ENCODE measurements at places on chromosomes 1 and 21.
A peak's percentile ranks its signal among the peaks of the same experiment; 100 is the strongest.

DNA sequence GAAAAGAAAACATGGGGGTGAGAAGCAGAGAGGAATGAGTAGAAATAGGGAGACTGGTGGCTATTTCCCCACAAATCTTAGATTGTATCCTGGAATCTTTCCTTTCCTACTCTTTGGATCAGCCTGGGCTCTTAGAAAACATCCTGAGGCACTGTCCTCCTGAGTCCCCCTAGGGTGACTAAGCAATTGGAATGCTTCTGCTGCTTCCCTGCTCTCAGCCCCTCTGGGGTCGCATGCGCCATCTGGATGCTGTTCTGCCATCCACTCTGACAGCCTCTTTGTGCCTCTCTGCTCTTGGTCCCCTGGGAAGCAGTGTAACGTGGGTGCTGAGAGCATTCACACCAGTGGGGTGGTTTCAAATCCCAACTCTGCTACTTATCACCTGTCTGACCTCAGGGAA, 443.0 kb downstream of the SIPA1L2 start:
- no peak for DNase-seq

DNA sequence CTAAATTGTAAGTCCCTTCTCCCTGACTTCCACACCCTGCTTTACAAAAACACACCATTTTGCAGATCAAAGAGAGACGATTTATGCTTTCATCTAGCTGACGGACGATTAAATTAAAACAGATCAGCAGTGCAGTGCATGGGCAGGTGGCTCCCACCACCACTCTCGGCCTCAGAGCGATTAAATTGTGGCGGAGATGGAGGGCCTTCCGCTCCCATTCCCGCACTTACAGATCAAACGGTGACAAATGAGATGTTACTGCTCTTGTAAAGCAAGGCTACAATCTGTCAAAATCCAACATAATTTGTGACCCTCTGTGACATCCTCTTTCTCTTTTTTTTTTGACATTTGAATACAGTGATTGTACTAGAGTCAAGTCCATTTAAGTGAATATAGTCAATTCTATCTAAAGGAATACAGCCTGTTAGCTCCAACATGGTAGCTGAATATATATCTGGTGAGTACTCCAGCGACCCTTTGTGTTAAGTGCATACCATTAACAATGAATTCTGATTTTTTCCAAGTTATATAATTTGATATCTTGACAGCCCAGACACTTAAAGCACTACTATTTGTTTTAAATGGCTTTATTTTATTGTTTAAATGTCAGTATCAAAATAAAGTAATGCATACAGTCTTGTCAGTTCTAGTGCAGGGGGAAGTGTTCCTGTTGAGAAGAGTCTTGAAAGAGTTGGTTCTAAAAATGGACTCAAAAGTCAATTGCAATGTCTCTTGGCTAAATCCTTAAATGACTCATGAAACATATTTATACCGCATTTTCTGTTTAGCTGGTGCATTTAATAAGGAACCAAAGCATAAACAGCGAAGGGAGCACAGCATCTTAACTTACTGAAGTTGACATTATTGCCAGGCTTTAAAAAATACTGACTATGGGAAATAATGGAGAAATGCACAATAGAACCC, 109.0 kb downstream of the ESRRG start:
- no peak for DNase-seq

DNA sequence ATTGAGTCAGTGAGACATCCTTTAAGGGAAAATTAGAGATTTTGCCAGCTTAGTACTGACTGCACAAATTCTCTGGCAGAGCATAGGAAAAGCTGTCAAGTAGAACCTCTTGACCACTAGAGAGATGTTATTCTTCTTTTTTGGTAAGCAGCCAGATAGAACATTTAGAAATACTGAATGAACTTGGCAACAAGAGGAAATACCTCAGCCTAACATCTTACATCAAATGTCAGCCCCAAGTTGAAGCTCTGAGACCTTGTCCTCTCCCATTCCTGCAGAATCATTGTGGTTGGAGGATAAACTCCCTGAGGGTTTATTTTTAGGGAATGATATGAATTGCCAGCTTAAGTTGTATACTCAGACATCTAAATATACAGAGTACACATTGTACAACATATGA, 53.5 kb downstream of the MIGA1 start:
- no peak for DNase-seq

DNA sequence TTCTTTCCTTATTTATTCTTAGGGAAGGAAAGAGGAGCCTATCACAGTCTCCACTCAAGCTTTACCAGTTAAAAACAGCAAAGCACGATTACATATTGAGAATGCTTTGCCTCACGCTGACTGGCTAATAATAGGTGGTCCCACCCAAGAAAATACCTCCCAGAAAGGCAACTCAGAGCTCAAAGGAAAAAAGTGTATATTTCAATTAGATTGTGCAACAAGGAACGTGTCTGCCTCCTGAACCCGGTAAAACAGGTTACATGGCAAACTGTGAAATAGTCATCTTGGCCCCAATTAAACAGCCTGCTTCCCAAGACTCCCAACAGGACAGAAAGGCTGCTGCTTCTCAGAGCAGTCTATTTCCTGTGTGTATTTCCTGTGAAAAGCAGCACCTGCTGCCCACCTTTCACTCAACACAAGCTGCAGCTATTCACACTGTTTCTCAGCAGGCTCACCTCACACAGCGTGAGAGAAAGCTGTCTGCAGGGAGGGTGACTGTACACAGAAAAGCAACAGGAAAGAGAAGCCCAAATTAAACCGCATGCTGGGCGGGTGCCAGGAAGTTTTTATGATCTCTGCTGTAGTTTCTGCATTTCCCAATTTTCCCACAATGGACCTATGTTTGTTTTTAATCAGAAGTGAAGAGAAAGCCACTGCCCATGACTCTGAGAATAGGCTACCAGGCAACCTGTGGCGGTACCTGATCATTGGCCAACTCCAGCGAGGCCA, 44.0 kb downstream of the URB1 start:
- no peak for DNase-seq

GRCh38 chr1:214085325-214085724, 97.6 kb downstream of the PROX1 start:
- no peak for DNase-seq

GRCh38 chr1:182715531-182715930, 31.1 kb upstream of the RGS8 start:
- DNase-seq, result no peak

- DNase-seq, result no peak
Observed at GRCh38 chr1:109895720-109896504, 14.7 kb upstream of the CSF1 start.

DNA sequence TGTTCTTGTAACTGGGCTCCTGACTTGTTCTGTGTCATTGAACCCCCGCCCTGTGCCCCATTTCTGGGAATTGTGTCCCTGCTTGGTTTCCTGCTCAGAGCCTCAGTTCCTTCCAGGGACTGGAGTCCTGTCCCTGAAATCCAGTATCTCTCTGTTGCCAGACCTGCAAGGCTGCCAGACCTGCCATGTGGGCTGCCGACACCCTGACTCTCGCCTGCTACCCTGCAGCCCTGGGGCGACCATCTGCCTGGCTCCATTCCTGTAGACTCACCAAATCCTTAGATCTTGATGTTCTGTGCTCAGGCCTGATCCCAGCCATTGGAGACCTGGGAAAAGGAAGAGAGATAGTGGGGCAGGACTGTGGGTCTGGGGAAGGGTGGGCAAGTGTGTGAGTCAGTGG, 383.3 kb upstream of the PROX1 start:
- no peak for DNase-seq

- no peak for DNase-seq
Observed at GRCh38 chr1:52707927-52708655, 9.9 kb upstream of the COA7 start.

DNA sequence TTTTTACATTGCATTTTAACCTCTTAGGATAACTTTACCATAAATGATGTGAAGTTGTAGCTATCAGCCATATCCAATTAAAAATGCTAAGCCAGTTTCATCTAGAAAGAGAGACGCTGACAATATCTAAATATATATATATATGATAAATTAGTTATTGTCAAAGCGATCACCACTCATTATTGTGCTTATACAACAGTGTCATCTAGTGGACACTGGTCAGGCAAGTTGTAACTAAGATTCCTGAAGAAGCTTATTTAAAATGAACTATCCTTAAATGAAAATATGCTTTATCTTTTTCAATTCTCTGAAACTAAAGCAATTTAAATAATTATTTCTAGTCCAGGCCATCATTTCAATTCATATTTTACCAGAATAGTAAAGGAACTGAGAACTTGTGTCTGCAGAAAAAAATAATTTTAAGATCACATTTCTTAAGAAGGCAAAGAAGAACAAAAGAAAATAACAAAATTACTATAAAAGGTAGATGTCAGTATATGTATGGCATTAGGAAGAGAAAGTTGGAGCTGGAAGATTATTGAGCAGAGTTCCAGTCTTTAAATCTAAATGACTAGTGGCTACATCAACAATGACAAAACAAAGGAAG, 193.3 kb upstream of the SNX7 start:
- no peak for DNase-seq

- DNase-seq, result peak; percentile 10
Observed at GRCh38 chr21:17848228-17848627, 29.1 kb upstream of the C21orf91 start.

GRCh38 chr1:171486048-171486519, 754 bp downstream of the PRRC2C start:
- peak; percentile 8 for DNase-seq

DNA sequence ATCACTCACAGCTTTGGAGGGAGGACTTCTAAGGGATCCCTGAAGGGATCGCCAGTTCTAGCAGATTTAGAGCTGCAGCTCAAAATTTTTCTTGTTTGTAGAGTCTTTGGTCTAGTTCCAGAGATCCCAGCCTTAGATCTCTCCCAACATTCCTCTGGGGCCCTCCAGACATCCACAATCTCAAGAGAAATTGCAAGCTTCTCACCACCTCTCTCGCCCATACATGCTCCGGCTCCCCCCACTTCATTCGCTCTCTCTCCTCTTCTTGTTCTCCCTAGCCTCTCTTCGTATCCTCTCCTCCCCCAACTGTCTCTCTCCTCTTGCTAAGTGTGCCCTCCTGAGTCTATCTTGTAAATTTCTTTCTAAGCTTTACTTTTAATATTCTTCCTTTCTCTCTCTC, 15.1 kb upstream of the TUT4 start:
- DNase-seq, result no peak

DNA sequence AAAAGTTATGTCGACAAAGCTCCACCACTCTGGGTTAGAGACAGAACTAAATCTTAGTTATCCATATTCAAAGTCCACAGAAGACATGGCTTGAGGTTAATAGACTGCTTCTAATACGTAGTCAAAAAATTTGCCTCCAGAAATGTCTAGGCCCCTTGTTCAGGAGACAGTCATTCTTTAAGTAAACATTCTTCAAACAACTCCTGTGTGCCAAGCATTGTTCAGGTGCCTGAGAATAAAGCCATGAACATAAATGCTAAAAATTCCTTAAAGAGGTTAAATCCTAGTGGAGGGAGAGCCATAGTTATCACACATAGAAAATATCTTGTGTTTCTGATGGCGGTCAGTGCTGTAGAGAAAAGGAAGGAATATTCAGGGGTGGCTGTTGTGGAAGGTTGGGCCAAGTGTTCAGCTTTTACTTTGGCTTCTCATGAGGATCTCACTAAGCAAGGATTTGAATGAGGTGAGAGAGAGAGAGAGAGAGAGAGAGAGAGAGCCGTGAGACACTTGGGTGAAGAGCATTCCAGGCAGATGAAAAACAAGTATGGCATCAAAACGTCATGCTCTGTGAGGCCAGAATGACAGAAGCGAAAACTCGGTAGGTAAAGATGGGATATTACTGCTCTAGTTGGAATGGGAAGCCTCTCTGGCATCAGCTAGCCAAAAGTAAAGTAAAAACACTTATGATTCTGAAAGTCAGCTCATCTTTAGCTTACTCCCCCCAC, 187.1 kb downstream of the GREM2 start:
- DNase-seq, result no peak

DNA sequence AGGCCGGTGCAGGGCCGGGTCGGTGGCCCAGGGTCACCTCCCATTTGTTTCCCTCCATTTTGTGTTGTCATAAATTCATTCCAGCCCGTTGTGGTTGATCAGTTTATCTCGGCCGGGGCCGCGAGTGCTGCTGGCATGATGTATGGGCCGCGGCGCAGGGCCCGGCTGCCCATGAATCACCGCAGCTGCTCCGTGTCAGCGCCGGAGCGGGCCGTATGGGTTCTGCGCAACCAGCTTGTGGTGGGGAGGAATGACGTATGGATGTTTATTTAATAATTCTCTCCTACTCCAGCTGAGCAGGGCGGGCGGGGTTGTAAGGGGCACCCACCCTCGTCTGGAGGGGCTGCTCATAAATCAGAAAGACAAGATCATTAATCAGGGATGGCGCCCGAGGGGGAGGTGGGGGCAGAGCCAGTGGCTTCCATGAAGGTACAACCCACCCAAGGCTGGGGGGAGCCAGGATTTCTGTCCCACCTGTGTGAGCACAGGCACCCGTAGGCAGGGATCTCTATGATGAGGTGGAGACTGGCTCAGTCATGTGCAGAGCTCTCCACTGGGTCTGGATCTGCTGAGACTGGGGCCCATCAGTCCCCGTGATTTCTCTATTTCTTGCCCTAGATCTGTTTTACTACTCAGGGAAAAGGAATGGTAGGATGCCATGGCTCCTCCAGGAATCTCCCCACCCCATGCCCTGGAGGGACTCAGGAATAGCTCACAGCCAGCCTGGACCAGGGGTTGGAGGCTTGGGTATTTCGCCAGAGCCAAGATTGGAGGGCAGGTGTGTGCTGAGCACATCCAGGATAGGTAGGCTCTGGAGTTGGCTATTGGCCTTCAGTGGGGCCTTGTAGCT, 27.8 kb downstream of the TMEM53 start:
- no peak for DNase-seq

DNA sequence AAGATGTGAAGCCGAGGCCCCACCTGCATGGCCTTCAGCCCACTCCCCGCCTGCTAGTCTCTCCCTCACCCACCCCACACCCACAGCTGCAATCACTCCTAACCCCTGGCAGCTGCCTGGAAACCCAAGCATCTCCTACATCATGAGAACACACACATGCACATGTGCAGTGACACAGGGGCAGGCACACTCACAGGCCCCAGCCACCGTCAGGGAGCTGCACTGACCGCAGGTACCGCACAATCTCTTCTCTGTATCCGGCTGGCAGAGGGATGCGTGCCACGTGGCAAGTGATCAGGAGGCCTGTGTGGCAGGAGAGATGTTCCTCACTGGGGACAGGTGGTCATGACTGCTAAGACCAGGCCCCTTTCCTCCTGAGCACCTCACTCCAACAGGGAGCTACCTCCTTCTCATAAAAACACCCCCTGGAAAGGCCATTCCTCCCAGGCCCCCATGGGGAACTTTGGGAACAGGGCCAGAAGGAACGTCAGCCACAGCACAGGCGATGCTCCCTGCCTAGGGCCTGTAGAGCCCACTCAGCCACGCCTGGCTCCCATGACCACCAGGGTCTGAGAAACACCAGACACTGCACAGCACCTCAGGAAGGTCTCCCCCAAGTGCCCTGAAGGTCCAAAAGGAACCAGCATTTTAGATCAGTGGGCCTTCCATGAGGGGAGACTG, 6.0 kb downstream of the LSS start:
- DNase-seq, result no peak

- DNase-seq, result no peak
Observed at GRCh38 chr1:55822891-55823290, 607.7 kb upstream of the USP24 start.

DNA sequence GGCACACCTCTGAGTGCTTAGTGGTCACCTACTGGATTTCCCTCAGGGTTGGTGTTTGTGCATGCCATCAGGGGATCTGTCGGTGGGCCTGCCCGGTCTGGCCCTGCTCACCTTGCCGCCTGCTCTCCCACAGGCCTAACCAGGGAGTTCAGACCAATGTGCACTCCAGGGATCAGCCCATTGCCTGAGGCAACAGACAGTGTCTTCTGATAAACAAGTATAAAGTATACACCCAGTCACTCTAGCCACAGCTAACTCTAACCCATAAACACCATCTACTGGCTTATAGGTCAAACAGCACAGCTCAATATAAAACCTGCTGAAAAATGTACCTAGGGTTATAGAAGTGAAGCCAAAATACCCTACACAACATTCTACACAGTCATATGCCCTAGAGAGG, 1300.0 kb downstream of the PLA2G4A start:
- no peak for DNase-seq

Measured in GM12892 (cell line).